ENCODE measurements at places on chromosomes 6 and 20.
A peak's percentile ranks its signal among the peaks of the same experiment; 100 is the strongest.

GRCh38 chr20:32418376-32418775 is 60.2 kb downstream of the ASXL1 start:
- DNase-seq = no peak

- no peak for DNase-seq
These were observed at the start of gene COX4I2 for GRCh38 chr20:31637660-31638059. Gene COX4I2, plus strand, starts transcription at chr20:31637912. Its CDS starts 1,106 bp downstream, at chr20:31639018.

DNA sequence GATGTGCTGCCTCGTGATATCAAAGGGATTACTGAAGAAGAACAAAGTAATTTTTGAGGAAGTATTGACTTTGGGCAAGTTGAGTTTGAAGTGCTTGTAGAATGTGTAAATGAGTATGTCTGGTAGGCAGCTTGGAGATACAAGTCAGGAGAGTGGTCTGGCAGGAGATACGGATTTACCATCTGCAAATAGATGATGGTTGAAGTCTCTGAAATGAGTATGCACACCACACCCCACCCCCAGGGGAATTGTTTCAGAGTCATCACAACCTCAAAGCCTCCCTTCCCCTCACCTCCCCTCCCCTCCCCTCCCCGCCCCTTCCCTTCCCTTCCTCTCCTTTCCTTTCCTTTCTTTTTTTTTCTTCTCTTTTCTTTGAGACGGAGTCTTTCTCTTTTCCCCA is 16.4 kb upstream of the MCUR1 start:
- no peak for DNase-seq

GRCh38 chr6:13362412-13362811 is 34.1 kb upstream of the TBC1D7 start:
- DNase-seq = no peak

GRCh38 chr6:10676403-10676802 is 18.0 kb downstream of the C6orf52 start:
- DNase-seq = no peak

DNA sequence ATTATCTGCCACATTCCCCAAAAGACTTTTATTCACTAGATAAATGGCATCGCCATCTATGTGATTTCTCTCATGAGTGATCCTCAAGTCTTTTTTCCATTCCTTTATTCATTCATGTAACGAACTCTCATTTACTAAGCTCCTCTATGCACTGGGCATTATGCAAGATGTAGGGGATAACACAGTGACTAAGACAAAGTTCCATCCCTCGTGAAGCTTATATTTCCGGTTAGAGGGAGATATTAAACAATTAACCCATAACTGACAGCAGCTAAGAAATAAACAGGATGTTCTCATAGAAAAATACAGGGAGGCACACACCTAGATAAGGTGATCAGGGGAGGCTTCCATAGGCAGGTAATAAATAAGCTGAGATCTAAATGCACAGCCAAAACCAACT is 17.2 kb upstream of the PREX1 start:
- no peak for DNase-seq

GRCh38 chr20:2846698-2847097 is 6.2 kb downstream of the VPS16 start:
- no peak for DNase-seq

DNA sequence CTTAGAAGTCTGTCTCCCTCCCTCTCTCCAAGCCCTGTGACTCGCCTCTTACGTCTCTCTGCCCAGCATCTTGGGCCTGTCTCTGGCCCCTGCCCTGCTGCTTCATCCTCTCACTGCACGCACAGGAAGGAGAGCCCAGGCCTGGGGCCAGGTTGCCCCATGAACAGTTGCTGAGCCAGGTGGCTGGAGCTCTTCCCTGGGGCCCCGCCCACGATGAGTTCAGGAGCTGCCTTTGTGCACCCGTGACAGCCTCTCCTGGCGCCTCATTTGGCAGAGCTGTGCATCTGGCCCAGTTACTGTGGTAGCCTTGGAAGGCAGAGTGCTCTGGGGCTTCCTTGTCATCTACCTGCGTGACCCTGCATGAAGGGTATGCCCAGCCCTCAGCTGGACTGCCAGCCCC is 44.5 kb downstream of the SLC52A3 start:
- DNase-seq = no peak

DNA sequence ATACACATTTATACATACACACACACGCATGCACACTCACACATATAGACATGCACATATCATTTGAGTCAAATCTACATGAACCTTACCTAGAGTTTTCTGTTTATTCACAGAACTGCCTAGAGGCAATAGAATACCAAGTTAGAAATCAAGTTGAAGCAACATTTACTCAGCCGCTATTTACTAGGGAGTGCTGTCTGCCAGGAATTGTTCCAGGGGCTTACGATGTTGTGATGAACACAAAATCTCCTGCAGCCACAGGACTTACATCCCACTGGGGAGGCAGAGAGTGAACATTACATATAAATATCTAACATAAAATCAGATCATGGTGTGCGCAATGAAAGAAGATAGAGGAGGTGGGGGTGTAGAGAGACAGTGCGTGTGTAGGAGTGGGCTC is 80.4 kb downstream of the GCLC start:
- DNase-seq = no peak

- no peak for DNase-seq
These were observed 70.8 kb downstream of the TNFAIP3 start for GRCh38 chr6:137937834-137938233.

DNA sequence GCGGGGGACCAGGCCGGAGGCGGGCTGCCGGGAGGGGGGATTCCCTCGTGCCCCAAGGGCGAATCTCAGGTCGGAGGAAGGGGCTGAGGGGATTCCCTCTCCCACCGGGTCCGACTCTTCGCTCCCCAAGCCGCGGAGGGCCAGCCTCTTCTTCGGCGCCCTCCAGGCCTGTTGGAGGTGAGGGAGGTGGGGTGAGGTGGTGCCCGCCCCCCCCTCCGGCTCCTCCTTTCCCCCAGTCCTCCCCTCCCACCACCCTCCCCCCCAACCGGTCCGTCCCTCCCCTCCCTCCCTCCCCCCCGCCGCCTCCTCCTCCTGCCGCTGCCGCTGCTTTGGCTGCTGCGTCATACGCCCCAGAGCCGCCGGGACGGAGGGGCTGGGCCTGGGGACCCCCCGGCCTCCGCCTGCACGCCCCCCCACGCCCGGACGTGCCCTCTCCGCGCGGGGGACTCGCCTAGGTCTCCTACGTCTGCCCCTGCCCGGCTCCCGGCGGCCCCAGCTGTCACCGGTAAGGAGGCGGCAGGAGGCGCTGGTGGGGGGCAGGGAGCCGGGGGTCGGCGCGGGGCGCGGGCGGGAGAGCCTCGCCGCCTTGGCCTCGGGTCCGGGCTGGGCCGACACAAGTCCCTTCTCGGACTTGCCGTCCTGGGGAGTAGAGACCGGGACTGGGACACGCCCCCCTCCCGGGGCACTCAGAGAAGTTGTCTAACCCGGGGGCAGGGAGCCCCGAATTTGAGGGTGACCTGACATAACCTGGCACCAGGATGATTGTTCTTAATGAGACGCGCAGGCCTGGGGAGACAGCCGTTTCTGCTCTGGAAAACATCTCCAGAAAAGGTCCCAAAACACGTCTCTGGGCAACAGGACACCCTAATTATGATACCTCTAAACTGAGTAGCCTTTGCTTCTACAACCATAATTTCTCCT is at the start of gene PHF1:
Gene PHF1 (plus strand): TSS at position 304 of the 921 bp plus-strand sequence. CDS start 1,250 bp downstream, outside the sequence.
- peak; percentile 75 for DNase-seq

GRCh38 chr20:3980260-3981131 is 34.9 kb downstream of the RNF24 start:
- DNase-seq = peak; percentile 29

DNA sequence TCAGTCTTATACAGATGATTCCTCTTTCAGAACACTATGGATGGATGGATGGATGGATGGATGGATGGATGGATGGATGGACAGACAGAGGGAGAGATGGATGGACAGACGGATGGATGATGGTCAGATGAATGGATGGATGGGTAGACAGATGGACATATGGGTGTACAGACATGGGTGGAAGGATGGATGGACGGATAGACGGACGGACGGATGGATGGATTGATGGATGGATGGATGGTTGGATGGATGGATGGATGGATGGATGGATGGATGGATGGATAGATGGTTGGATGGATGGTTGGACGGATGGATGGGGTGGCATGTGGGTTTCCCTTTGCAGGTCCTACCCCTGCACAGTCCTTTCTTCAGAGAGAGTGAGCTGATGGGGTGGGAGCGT is 320.7 kb downstream of the CDH4 start:
- no peak for DNase-seq

DNA sequence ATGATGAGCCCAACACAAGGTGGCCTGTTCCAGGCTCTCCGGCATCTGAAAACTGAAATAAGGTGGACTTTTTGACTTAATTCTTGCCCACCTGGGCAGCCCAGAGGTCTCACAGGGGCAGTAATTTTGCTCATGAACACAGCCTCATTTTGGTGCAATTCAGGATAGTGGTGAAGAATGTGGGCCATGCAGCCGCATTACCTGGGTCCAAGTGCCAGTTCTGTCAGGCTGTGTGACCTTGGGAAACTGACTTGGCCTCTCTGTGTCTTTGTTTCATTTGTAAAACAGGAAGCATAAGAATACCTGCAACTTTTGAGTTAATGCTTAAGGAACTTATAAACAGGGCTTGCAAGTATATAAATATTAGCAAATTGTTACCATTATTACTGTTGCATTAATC is 5.6 kb downstream of the PREX1 start:
- no peak for DNase-seq

Data from stimulated activated CD4-positive, alpha-beta T cell treated with anti-CD3 and anti-CD28 coated beads, Interleukin-4, amount 100 ng/mL, for 1 hour (primary cell).